Activated CD4-positive, alpha-beta T cell treated with anti-CD3 and anti-CD28 coated beads for 48 hours (primary cell): ENCODE measurements at places on chromosomes 2 and 18.

DNA sequence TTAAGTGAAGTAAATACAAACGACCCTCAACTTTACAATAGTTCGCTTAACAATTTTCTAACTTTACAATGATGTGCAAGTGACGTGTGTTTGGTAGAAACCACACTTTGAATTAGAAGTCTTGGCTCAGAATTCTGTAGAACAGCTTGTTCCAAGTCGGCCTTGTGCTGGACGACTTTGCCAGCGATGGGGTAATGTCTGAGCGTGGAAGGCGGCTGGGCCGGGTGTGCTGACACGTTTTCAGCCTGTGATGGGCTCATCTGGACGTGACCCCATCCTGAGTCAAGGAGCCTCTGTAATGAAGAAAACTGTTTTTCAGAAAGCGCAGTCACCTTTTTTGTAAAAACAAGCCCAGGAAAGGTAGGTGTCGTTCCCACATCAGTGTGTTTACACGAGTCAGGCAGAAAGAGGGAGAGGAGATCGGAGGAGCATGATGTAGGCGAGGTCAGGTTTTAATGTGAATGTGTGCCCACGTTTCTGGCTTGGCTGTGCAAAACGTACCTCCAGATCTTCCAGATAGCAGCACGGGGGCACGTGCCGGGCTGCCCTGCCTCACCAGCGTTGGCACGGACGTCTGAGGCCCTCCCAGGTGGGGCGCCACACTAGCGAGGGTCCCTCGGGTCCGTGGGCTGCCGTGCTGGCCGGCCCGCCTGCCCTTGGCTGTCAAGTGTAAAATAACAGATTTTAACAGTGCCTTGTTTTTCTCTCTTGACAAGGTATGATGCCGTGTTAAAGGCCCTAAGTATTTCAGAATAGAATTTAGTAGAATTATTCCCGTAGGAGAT lies 54.6 kb downstream of the CTDP1 start:
- no peak for DNase-seq

GRCh38 chr2:231716666-231717280 lies 8.4 kb downstream of the PTMA start:
- no peak for DNase-seq

DNA sequence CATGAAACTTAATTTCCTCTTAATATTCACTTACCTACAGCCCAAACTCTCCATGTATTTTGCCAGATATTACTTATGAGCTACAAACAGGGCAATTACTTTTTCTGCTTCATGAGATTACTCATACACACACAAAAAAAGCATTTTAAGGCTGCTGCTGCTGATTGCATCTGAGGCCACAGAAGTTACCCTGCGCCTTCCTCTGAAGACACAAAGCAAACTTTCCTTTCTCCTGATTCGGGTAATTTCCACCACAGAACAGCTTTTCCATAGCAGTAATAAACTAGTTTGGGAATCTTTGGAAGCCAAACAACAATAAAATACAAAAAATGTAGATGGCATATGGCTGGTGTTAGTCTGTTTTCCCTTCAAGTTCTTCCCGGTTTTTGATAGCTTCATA lies 6.2 kb downstream of the TTC32 start:
- no peak for DNase-seq

DNA sequence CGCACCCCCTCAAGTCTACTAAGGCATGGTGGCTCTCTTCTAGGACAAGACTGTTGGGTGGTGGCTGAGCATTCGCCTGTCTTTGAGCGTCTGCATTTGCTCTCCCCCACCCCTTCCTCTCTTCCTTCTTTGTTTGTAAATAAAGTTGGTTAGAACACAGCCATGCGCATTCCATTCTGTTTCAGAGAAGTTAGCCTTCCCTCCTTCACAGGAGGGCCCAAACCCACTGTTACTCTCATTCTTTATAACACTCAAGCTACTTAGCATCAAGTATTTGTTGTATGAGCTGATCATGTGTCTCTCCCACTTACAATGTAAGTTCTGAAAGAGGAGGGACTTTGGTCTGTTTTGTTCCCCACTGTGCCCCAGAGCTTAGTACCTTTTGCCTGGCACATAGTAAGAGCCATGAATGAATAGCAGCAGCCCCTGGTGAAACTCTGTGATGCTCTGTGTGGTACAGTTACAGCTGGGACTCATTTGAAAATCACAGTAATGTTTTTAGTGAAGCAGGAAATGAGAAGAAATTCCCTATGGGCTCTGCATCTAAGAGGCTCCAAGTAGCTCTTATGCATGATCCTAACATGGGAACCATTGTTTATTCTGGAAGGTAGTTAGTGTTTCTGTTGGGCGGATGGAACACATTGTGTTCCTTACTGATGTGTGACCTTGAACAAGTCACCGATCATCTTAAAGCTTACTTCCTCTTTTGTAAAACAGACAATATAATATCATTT lies 7.7 kb downstream of the MGAT5 start:
- DNase-seq, result no peak

DNA sequence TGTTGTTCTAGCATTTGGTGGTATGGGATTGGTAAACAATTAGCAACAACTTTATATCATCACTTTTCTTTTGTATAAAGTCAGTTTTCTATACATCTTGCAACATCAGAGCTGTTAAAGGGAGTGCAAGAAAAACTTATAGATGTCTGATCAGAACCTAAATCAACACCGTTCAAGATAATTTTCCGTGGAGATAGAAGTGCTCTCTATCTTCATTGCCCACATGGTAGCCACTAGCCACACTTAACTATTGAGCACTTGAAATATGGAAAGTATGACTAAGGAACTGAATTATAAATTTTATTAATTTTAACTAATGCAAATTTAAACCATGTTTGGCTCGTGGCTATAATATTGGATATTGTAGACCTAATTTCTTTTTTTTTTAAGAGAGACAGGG lies 5.2 kb downstream of the TTC27 start:
- DNase-seq, result no peak

- no peak for DNase-seq
These were observed 75.6 kb downstream of the ICOS start for GRCh38 chr2:204012072-204012653.

- no peak for DNase-seq
These were observed 253.4 kb downstream of the ARHGAP15 start for GRCh38 chr2:143382573-143382972.

DNA sequence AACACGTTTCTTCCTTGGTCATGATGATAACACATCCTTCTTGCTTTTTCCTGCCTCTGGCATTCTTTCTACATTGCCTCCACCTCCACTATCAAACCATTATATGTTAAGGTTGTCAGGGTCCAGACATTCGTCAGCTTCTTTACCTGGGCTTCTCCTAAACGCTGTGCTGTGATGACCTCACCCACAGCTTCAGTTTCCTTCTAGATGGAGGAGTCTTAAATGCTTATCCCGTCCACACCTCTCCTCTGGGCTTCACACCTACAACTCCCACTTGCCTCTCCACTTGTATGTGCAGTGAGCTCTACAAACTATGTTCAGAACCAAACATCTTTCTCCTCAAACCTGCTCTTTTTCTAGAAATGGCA lies 666 bp upstream of the STAT1 start:
- DNase-seq, result no peak

GRCh38 chr2:38806015-38806732 lies 28.2 kb downstream of the GEMIN6 start:
- DNase-seq, result no peak

GRCh38 chr2:231597627-231598026 lies 5.0 kb downstream of the TEX44 start:
- no peak for DNase-seq

DNA sequence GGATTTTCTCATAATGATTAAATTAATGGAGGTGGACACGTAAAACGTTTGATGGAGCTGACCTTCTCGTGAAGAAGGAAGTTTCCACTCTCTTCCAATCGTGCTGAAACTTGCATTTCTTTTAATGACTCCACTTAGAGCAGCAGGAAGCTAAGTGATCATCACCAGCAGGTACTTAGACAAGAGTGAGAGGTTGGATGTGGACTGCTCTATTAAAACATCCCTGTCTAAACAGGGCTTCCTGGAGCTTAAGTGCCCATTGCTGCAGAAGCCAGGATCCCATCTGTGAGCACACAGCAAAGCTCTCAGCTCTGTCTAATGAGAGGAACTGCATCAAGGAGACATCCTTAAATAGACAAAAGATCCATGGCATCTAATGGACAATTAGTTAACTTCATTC lies 1539.5 kb upstream of the CELF4 start:
- DNase-seq, result no peak

- peak; percentile 17 for DNase-seq
These were observed 99.8 kb downstream of the SEPTIN10 start for GRCh38 chr2:109513749-109514588.

DNA sequence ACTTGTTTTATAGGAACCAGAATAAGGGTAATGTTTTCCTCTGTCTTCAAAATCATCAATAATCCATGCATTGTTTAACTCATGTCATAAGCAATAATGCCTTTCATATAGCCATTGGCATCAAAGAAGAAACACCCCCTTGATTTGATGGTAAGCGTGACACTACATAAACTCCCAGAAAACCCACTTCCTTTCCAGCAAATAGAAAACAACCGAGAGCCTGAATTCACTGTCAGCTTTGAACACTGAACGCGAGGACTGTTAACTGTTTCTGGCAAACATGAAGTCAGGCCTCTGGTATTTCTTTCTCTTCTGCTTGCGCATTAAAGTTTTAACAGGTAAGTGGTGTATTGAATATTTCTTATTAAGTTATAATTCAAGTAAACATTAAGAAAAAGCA lies at the start of gene ICOS:
Gene ICOS (plus strand): TSS at position 229 of the 400 bp plus-strand sequence. CDS start 52 bp downstream, at position 281.
- peak; percentile 45 for DNase-seq

DNA sequence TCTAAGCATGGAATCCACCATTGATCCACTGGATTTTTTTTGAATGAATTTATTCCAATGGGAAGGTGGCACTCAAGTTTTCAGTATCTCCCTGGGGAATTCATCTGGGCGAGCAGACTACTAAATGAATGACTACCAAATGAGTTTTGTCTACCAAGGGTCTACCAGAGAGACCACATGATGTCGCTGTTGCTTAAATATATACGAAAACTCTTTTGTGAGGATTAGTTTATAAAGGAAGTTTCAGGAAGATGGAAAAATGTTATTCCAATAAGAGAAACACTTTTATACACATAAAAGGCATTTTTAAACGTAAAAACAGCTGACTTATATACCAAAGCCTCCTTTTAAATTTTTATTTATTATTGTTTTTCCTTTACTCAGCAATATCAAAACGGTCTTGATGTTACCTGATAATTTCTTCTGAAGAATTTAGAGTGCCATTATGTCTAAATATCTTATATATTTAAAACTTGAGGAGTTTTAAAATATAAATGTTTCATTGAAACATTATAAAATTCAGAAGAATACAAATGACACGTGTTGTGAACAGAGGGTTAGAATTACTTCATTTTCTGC lies 139.7 kb downstream of the HRH4 start:
- DNase-seq, result peak; percentile 6
